ENCODE measurements at places on chromosomes 3 and 15. TPM values are rescaled to one million over a fixed set of nuclear protein-coding genes. Genes with fewer than 3 reads are reported as not detected.
A peak's percentile ranks its signal among the peaks of the same experiment; 100 is the strongest.

The PIK3CB gene
- 53.8 TPM for total RNA-seq

The RUBCN gene
- total RNA-seq = 24.0 TPM

- no peak for DNase-seq
- no peak overlapping the region for H3K27ac ChIP-seq
- H3K4me3 ChIP-seq = no peak overlapping the region
- H3K27me3 ChIP-seq = no peaks in the 10 kb centered on the region
- no peaks in the 10 kb centered on the region for H3K36me3 ChIP-seq
Measured at GRCh38 chr3:167559924-167560323, 86.1 kb upstream of the SERPINI2 start.

DNA sequence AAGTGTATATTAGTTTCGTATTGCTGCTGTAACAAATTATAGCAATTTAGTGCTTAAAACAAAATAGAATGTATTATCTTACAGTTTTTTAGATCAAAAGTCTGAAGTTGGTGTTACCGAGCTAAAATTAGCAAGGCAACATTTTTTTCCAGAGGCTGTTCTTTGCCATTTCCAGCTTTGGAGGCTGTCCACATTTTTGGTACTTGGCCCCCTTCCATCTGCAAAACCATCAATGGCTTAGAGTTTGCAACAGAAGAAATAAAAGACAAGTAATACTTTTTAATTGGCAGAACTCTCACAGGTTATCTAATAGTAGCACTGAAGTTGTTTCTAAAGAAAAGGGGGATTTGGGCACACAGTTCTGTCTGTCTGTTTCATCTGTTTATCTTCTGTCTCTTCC lies 1248.5 kb downstream of the ROBO1 start:
- H3K4me3 ChIP-seq = no peak overlapping the region
- H3K27ac ChIP-seq = no peak overlapping the region
- no peaks in the 10 kb centered on the region for H3K4me1 ChIP-seq

DNA sequence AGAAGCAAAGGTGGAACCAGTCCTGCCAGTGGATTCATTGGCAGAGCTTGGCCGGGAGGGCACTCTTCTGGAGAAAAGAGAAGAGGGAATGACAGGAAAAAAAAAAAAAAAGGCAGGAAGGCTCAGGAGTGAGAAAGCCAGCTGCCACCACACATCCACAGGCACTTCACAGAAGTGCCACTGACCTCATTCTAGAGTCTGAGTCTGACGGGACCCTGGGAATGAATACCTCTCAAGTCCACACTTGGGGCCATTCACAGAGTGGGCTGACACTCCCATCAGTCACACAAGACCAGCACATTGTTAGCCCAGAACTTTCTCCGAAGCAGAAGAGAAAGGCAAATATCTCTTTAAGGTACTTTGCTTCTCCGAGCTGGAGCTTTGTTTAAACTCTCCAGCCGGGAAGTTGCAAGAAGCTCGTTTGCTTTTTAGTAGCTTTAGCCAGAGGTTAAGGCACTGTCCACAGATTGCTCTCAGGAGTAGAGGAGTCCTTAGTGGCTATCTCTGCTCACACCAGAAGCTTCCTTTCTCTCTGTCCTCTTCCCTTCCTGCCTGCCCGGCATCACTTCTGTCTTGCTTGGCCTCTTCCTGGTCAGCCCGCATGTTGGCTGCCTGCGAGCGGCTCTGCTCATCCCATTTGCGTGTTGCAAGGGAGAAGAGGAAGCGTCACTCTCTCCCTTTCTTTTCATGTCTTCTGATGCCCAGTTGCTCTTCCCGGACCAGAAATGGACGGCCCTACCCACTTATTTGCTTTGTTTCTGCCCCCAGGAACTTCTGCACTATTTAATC lies 53.8 kb downstream of the CMTM6 start:
- no peaks in the 10 kb centered on the region for H3K36me3 ChIP-seq
- DNase-seq = no peak
- H3K27me3 ChIP-seq = peaks cover 34% of the 10 kb centered on the region
- no peak overlapping the region for H3K4me3 ChIP-seq
- no peaks in the 10 kb centered on the region for H3K4me1 ChIP-seq

DNA sequence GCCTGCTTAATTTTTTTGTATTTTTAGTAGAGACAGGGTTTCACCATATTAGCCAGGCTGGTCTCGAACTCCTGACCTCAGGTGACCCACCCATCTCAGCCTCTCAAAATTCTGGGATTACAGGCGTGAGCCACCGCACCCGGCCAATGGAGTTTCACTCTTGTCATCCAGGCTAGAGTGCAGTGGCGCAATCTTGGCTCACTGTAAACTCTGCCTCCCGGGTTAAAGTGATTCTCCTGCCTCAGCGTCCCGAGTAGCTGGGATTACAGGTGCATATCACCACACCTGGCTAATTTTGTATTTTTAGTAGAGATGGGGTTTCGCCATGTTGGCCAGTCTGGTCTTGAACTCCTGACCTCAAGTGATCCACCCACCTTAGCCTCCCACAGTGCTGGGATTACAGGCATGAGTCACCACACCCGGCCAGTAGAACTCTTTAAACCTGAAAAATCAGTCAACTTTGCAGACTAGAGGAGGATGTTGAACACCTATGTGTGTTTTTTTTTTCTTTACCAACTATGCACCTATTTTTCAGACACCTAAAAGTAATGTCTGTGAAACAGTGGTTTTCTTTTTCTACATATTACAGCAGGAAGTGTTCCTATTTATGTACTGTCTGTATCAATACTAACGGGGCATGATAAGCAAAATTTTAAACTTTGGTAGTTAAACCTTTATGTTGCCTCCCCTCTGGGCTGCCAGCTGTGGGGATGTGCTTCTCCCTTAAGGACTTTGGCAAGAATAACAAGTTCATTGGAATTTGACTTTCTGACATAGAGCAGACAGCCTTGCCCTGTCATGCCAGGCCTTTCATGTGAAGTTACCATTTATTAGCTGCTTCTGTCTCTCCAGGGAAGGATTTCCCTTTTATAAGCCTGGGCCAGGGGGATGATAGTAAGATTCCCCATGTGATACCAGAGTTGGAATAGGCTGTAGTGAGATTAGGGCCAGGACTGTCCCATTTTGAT lies 8.1 kb downstream of the ARIH2 start:
- peaks cover 73% of the 10 kb centered on the region for H3K36me3 ChIP-seq
- peak; percentile 20 for DNase-seq
- H3K27ac ChIP-seq = peak overlapping the region; percentile 30

DNA sequence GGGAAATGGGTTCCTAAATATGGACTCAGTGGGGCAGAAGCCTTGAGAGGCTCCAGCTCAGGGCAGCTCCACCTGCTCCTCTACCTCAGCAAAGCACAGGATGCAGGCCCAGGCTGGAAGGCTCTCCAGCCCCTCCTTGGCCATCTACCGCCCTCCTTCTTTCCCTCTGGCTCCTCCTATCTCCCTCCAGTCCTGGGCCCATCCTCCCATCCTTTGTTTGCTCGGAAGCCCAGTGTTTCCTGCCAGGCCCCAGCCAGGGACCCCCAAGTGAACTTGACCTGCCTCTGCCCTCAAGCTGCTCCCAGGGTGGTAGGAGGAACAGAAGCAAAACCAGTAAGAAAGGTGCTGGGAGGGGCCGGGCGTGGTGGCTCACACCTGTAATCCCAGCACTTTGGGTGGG lies 20.1 kb downstream of the MAPKAPK3 start:
- peaks cover 27% of the 10 kb centered on the region for H3K36me3 ChIP-seq
- H3K27ac ChIP-seq = no peak overlapping the region
- no peaks in the 10 kb centered on the region for H3K27me3 ChIP-seq
- no peaks in the 10 kb centered on the region for H3K4me1 ChIP-seq

DNA sequence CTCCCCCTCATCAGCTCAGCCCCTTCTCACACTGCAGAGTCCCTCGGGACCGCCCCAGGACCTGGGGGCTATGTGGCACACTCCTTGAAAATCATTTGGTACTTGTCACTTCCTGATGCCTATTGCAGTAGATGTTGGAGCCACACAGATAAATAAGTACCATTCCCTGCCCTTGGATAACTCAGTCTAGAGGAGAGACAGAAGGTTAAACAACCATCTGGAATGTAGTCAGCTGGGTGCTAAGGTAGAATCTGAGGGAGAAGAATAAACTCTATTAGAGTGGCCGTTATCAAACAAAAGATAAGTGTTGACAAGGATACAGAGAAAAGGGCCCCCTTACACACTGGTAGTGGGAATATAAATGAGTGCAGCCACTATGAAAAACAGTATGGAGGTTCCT lies 112.3 kb upstream of the NR2E3 start:
- no peaks in the 10 kb centered on the region for H3K27me3 ChIP-seq
- H3K4me1 ChIP-seq = no peaks in the 10 kb centered on the region
- no peak for DNase-seq
- no peak overlapping the region for H3K27ac ChIP-seq

GRCh38 chr3:81829937-81830336 lies 68.5 kb upstream of the GBE1 start:
- no peak overlapping the region for H3K4me3 ChIP-seq
- no peak for DNase-seq
- no peaks in the 10 kb centered on the region for H3K27me3 ChIP-seq

- H3K4me3 ChIP-seq = no peak overlapping the region
- DNase-seq = no peak
- peaks cover 11% of the 10 kb centered on the region for H3K4me1 ChIP-seq
- peaks cover 71% of the 10 kb centered on the region for H3K27me3 ChIP-seq
- no peak overlapping the region for H3K27ac ChIP-seq
Measured at GRCh38 chr3:46876313-46877300, 914 bp upstream of the PTH1R start.

GRCh38 chr15:74780523-74781430 lies 1.1 kb upstream of the CSK start:
- no peak for DNase-seq
- H3K4me3 ChIP-seq = no peak overlapping the region
- H3K36me3 ChIP-seq = peaks cover 15% of the 10 kb centered on the region
- H3K27ac ChIP-seq = no peak overlapping the region
- H3K27me3 ChIP-seq = no peaks in the 10 kb centered on the region

GRCh38 chr15:100096700-100097099 lies 245.1 kb downstream of the ADAMTS17 start:
- H3K4me3 ChIP-seq = no peak overlapping the region
- H3K4me1 ChIP-seq = no peaks in the 10 kb centered on the region
- no peaks in the 10 kb centered on the region for H3K36me3 ChIP-seq
- no peak overlapping the region for H3K27ac ChIP-seq
- peaks cover 49% of the 10 kb centered on the region for H3K27me3 ChIP-seq

- H3K4me1 ChIP-seq = no peaks in the 10 kb centered on the region
- H3K27ac ChIP-seq = no peak overlapping the region
- DNase-seq = no peak
- no peaks in the 10 kb centered on the region for H3K27me3 ChIP-seq
Measured at GRCh38 chr3:115476472-115476871, 146.8 kb upstream of the GAP43 start.

GRCh38 chr3:126468028-126468891 lies 7.4 kb downstream of the ZXDC start:
- H3K27ac ChIP-seq = no peak overlapping the region
- H3K4me1 ChIP-seq = peaks cover 3% of the 10 kb centered on the region
- no peak for DNase-seq

Data from K562 (cell line).